ENCODE measurements at places on chromosomes 4 and X. TPM values are rescaled to one million over a fixed set of nuclear protein-coding genes. Genes with fewer than 3 reads are reported as not detected.

PSMD10 gene
- 52.0 TPM for total RNA-seq

DNA sequence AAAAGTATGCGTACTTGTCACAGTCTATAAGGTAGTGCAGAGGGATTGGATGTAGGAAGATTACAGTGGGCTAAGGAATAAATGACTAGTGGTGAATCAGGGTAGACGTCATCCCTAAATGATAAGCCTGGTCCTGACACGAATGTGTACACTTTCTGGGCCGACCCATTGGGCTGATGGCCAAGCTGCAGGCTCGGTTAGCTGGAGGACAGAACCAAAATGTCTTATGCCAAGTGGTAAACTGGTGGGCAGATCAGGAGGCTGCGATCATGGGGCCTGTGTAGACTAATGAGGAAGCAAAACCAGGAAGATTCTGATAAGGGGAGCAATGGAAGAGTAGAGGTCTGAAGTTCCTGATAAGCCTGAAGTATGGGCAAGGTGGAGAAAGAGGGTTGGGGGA is 272.8 kb upstream of the GATB start:
- no peak for DNase-seq

GRCh38 chrX:148069759-148070503 is 88.8 kb downstream of the FMR1NB start:
- DNase-seq = no peak

- no peak for DNase-seq
Observed at GRCh38 chr4:44150091-44150576, 298.5 kb downstream of the KCTD8 start.

P2RY4 gene
- total RNA-seq = not detected

- peak; percentile 75 for DNase-seq
Observed at GRCh38 chr4:112938461-112939058, 110.9 kb upstream of the ANK2 start.

FAM184B gene
- total RNA-seq = 0.15 TPM

PDGFC gene
- 32.6 TPM for total RNA-seq

PAGE5 gene
- total RNA-seq = not detected

RIPPLY1 gene
- not detected for total RNA-seq

GYG2 gene
- 59.7 TPM for total RNA-seq

GRCh38 chr4:22003878-22004277 is 55.3 kb upstream of the KCNIP4 start:
- DNase-seq = no peak

Measured in A673 (cell line).